ENCODE measurements at places on chromosomes 3 and 15. TPM values are rescaled to one million over a fixed set of nuclear protein-coding genes. Genes with fewer than 3 reads are reported as not detected.

The PDZRN3 gene
- 14.2 TPM for polyA plus RNA-seq

DNA sequence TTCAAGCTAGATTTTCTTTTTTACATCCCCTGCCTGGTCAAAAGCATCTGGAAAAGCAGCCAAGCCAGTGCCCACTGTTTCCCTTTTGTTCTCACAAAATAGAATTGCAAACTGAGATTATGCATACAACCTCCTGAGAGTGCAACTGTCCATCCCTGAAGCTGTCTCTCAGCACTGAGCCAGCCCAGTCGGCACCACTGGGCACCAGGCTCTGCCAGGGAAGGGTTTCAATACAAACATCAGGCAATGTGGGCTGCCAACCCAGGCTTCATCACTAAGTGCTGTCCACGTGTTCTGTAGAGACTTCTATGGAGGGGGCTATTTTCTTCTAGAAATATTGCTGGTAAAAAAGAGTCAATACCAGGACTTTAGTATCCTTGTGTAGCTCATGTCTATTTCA is 356.3 kb upstream of the TBL1XR1 start:
- peak; percentile 35 for DNase-seq

DNA sequence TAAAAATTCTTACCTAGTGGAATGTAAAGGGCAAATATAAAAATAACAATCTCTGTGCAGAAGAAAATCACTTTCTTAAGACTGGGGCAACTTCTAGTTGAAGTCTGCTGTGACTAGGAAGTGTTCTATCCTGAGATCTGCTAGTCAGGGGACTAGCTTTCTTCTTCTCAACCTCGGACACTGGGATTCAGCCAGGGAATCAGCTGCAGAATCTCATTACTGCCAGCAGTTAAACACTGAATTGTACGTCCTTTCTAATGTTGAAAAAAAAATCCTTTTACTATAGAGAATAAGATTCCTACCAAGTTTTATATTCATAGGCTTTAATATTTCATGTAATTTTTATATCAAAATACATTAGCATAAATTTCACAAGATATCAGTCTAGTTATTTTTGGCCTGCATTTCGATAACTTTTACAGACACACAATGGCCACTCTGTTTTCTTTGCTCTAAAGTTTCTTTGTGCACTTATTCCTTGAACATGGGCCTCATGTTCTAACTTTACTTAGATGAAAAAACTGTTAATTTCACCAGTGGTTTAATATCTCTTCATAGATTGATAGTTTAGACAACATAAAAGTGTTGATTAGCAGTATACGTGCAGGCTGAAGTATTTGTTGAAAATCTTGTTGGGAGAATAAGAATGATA is 2.6 kb upstream of the NEO1 start:
- no peak for DNase-seq

GRCh38 chr3:73298243-73299183 is 237.1 kb downstream of the EBLN2 start:
- no peak for DNase-seq

The ATP13A4 gene
- polyA plus RNA-seq: 2.7 TPM

The ACTRT3 gene
- polyA plus RNA-seq: 0.37 TPM

DNA sequence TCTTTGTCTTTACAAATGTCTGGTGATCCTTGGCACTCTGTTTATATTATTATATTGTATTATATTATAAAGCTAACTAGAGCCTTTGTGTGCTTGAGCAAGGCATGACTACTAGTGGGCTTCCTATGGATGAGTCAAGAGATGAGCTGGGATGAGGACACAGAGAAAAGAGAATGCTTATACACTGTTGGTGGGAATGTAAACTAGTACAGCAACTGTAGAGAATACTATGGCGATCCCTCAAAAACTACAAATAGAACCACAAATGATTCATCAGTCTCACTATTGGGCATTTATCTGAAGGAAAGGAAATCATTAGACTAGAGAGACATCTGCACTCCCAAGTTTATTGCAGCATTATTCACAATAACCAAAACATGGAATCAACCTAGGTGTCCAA is 40.8 kb upstream of the MED12L start:
- no peak for DNase-seq

The POTEB gene
- polyA plus RNA-seq: not detected

The ANKRD34C gene
- polyA plus RNA-seq: 0.20 TPM

The POLG gene
- polyA plus RNA-seq: 36.8 TPM

- DNase-seq: no peak
These were observed 345.3 kb downstream of the TIGIT start for GRCh38 chr3:114639171-114639570.

DNA sequence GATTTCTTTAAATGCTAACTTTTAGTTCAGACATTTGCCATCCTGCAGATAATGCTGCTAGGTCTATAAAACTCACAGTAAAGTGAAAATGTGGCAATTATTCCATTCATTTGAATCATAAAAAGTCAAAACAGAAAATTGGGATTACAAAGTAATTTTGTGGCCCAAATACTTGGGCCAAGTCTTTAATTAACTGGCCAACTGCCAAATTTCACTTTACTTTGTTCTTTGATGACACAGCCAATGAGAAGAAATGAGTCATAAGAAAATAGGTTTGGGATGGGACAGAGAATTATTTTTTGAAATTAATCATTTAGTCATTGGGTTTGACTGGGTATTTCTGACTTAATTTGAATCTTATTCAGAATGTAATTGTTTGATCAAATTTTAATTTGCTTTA is 89.8 kb upstream of the SLC2A2 start:
- DNase-seq: peak; percentile 24

DNA sequence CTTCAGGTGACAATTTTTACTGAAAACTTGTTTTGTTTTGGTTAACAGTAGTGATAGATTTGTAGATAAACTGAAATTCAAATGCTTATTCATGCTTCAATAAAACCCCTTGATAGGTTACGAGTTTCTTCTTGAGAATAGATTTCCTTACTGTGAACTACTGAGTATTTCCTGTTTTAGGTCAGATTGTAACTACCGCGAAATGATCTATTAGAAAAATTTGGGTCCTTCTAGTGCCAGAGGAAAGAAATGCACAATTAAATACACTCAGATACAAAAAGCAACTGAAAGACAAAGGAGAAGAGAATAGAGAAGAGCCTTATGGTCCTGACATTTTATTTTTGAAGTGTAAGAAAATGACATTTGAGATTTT is 251.7 kb upstream of the TBL1XR1 start:
- DNase-seq: no peak

GRCh38 chr3:178109691-178110090 is 426.5 kb upstream of the KCNMB2 start:
- DNase-seq: no peak

DNA sequence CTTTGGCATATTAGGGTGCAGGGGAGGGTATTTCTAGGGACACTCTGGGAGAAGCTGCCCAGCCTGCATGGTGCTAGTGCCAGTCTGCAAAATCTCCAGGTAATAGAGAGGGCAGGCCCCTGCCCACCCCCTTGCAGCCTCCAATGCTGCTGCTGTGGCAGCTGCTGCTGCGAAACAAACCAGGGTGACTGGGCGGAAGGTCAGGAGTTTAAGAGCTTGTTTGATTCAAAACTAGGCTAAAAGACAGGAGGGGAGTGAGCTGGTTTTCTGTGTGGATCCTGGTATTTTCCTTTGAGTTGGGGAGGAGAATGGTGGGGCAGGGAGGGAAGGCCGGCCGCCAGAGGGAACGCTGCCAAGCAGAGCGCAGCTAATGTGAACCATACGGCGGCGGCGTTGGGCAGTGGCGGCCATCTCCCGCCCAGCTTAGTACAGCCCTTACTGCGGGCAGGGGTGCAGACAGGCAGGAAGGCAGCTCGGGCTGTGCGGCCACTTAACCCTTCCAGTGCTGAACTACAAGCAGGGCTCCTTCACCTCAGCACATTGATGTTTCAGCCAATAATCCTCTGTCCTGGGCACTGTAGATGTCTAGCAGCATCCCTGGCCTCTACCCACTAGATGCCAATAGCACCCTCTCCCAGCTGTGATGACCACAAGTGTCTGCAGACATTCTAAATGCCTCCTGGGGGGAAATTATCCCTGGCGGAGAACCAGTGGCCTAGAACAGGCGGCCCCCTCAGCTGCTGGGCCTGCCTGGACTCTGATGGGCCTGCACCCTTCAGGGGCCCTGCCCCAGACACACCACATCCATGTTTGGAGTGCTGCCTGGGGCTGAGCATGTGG is 125.7 kb downstream of the EEFSEC start:
- DNase-seq: peak; percentile 64

DNA sequence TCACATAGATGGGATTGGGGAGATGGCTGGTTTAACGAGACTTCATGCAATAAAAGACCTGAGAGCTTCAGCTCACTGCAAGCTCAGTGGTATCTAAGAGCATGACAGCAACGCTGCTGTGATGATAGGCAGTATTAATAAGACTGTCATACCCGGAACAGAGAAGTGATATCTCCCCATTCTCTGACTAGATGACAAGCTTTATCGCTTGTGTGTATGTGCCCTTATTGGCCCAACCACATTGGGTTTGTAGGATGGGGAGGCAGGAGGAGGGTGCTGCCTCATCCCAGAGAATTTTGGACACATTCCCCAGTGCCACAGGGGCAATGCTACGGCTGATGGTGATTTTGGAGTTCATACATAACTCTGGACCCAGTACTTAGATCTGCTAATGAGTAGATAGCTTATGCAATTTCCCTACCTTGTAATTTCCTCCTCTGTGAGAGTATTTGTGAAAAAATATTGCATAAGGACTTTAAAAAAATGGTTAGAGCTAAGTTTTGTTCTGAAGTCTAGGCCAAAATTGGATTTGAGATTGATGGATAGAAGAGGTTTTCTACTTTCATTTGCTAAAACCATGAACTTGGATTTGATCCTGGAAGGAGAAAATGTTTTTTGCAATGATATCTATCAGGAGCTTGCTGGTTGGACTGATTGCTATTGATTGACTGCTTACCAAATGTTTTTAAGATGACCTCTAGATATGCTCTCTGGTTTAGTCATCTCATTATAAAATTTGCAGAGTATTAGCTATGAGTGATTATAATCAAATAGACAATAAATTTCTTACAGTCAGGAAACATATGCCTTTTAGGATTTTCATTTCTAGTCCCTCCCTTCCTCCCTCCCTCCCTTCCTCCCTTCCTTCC is 14.0 kb upstream of the TMEM212 start:
- DNase-seq: no peak

The GOLGA8T gene
- polyA plus RNA-seq: not detected

GRCh38 chr3:133441867-133442270 is 42.0 kb downstream of the BFSP2 start:
- no peak for DNase-seq

GRCh38 chr15:68524753-68525584 is 53.8 kb upstream of the CORO2B start:
- no peak for DNase-seq

GRCh38 chr3:10594915-10595314 is 89.5 kb upstream of the ATP2B2 start:
- DNase-seq: peak; percentile 49

- no peak for DNase-seq
These were observed 21.3 kb downstream of the MEGF11 start for GRCh38 chr15:66232267-66232625.

GRCh38 chr15:84634228-84634837 is 19.8 kb downstream of the WDR73 start:
- no peak for DNase-seq

The EPHA3 gene
- polyA plus RNA-seq: 0.44 TPM

GRCh38 chr3:21938267-21938681 is 187.3 kb upstream of the ZNF385D start:
- DNase-seq: peak; percentile 5

DNA sequence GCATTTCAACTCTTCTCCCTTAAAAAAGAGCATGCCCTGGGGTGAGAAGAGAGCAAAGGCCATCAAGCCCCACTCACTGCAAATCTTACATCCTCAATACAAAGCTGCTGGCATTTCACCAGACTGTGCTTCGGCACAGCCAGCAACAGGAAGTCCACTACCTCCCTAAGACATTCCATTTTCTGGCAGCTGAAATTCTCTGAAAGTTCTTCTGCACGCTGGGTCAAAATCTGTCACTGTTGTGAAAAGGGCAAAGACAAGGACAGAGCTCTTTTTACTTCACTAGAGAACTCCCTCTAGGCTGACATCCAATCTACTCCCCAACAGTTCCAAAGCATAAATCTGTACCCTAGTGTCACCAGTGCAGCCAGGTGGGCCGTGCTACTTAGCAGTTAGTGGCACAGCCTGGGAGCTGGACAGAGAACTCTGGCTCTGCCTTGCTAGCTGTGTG is 6.3 kb downstream of the MTMR10 start:
- DNase-seq: peak; percentile 14

The TMEM207 gene
- polyA plus RNA-seq: not detected

DNA sequence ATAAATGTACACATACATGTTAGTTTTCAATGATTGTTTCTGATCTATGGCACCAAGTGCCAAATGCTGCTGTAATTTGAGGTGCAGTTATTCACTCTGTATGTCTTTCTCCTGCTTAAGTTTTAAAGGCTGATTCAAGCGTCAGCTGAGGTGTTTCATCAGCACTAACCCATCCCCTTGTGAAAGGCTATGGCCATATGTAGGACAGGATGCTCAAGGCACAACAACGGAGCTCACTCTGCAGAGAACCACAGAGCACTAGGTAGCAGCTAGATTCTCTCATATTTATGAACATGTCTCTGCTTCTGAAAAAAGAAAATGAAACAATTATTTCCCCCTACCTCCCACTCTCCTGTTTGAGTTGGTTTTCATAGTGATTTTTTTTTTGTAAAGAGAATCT is 340.0 kb upstream of the TMCO5A start:
- no peak for DNase-seq

DNA sequence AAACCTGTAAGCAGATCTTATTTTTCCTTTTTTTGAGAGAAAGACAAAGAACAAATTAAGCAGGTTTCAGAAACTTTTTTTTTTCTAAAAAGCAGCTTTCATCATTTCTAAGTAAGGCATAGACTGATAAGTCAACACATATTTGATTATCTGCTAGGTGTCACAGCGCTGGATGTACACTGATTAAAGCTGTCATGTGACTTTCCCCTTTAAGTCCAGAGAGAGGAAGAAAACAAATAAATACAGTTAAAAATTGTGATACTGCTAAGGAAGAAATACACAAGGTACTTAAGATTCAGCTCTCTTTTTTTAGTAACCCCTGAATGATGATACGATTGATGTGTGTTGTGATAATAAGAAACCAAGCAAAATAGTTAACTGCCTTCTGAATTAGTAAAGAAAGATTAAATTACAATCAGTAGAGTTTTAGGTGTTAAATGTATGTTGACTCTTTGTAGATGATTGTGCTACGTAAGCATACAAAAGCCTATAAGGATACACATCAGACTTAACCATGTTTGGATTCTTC is 2.8 kb downstream of the GLCE start:
- DNase-seq: no peak

DNA sequence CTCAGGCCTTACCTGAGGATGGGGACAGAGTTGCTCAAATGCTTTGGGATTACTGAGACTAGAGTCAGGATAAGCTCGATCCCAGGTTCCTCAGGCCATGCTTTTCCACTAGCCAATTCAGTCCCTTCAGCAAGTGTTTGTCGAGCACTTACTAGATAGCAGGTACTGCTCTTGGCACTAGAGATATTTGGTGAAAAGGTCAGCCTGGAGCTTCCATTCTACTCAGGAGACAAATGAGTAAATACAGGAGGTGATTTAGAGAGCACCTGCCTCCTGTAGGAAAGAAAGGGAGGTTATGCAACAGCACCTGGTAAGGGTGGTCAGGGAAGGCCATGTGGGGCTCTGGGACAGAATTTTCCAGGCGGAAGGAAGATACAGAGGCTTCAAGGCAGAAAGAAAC is 99.9 kb downstream of the CACNA1D start:
- no peak for DNase-seq

- no peak for DNase-seq
These were observed 4.6 kb downstream of the TADA3 start for GRCh38 chr3:9787714-9788113.
